Smooth muscle cell of the umbilical artery (primary cell): ENCODE measurements at places on chromosomes 11 and 22. TPM values are rescaled to one million over a fixed set of nuclear protein-coding genes. Genes with fewer than 3 reads are reported as not detected.

IRAG1 gene
- total RNA-seq = 3.0 and 8.6 TPM in 2 replicates

GGTLC3 gene
- total RNA-seq = not detected in 2 replicates

OR5B12 gene
- total RNA-seq = not detected in 2 replicates

LDHAL6A gene
- not detected in 2 replicates for total RNA-seq

CABP4 gene
- not detected in 2 replicates for total RNA-seq

RAB36 gene
- 2.7 and 3.7 TPM in 2 replicates for total RNA-seq

SEC14L2 gene
- 20.8 and 44.2 TPM in 2 replicates for total RNA-seq

OR4D5 gene
- total RNA-seq = not detected in 2 replicates

OR4C5 gene
- total RNA-seq = not detected in 2 replicates

GRIK4 gene
- under 0.01 and 0.05 TPM in 2 replicates for total RNA-seq

ST3GAL4 gene
- total RNA-seq = 31.2 and 35.2 TPM in 2 replicates

ANKK1 gene
- not detected in 2 replicates for total RNA-seq
